ENCODE measurements at places on chromosomes 2 and 18. TPM values are rescaled to one million over a fixed set of nuclear protein-coding genes. Genes with fewer than 3 reads are reported as not detected.

The TRABD2A gene
- total RNA-seq: not detected

The CYRIA gene
- 2.2 TPM for total RNA-seq

The EFR3B gene
- 12.9 TPM for total RNA-seq

GRCh38 chr2:143284087-143284675, 155.0 kb downstream of the ARHGAP15 start:
- no peaks in the 10 kb centered on the region for H3K27me3 ChIP-seq
- DNase-seq: peak; percentile 67
- no peaks in the 10 kb centered on the region for H3K36me3 ChIP-seq
- H3K4me3 ChIP-seq: no peak overlapping the region

DNA sequence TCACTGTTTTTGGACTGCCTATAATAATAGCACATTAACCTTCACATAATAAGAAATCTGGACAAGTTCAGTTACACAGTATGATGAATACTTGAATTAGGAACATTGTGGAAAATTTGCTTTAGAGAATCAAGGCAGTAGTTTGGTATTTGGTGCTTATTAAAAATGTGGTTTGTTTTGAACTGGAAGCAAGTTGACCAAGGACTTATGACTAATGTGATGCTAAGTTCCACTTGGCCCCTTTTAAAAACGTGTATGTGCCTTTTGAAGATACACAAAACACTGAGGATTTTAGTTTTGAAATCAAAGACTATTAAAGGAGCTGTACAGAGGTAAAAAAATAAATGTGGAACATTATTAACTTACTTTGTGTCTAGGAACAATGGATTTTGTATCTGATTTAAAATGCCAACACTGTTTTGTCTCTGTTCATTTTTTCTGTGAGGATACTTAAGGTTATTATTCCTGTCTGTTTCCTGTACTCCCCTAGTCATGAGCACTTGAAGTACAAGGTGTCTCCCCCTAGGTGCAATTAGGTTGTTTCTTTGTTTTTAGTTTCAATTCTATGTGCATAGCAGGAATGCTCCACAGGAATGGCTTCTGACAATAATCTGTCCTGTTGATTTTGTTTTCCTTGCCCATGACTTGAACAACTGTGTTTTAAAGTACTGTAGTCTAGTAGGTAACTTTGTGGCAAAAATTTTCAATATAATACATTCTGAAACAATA, 49.6 kb upstream of the PTH2R start:
- H3K27me3 ChIP-seq: no peaks in the 10 kb centered on the region
- peaks cover 5% of the 10 kb centered on the region for H3K4me1 ChIP-seq
- no peak overlapping the region for H3K4me3 ChIP-seq
- H3K36me3 ChIP-seq: peaks cover 44% of the 10 kb centered on the region
- no peak for DNase-seq

GRCh38 chr2:119423108-119423444, 8.6 kb upstream of the TMEM37 start:
- H3K27ac ChIP-seq: no peak overlapping the region
- H3K4me3 ChIP-seq: no peak overlapping the region
- H3K27me3 ChIP-seq: no peaks in the 10 kb centered on the region
- peaks cover 4% of the 10 kb centered on the region for H3K4me1 ChIP-seq

DNA sequence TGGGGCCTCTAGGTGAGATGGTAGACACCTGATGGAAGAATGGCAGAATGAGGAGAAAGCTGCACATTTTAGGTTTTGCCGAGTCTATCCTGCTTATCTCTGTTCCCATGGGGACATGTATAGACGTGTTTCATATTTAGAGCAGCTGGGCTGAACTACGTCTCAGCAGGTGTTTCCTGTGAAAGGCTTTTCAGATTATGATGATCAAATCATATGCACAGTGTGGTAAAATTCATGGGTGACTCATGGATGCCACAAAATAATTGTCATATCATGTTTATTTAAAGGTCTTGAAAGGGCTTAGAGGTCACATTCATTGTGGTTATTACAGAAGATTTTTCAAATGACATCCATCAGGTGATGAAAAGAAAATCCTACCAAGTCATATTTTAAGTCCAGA, 90.5 kb downstream of the ICOS start:
- no peak for DNase-seq
- H3K4me3 ChIP-seq: no peak overlapping the region
- H3K27me3 ChIP-seq: no peaks in the 10 kb centered on the region
- no peaks in the 10 kb centered on the region for H3K4me1 ChIP-seq
